ENCODE measurements at places on chromosomes 4 and X. TPM values are rescaled to one million over a fixed set of nuclear protein-coding genes. Genes with fewer than 3 reads are reported as not detected.
A peak's percentile ranks its signal among the peaks of the same experiment; 100 is the strongest.

DNA sequence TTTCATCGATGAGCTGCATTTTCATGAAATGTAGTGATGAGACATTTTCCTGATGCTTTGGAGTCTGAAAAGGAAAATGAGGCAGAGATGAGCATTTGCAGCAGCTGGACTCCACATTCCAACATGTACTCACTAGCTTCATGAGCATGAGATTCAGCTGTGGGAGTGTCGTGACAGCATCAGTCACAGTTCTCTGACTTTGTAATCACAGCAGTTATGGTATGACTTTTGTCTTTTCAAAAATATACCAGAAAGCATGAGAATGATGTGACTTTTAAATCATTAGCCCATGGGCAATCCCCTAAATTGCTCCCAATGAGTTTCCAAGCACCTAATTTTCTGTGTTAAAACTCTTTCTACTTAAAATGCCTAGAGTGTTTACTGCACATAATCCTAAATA is 18.3 kb upstream of the MSL3 start:
- no peak for DNase-seq

GRCh38 chrX:41391606-41392005 is 55.5 kb upstream of the NYX start:
- DNase-seq = no peak

GRCh38 chr4:142598132-142598531 is 248.0 kb downstream of the INPP4B start:
- no peak for DNase-seq

GRCh38 chr4:100657187-100657586 is 139.4 kb upstream of the EMCN start:
- DNase-seq = no peak

GRCh38 chr4:88697141-88697540 is 488 bp downstream of the NAP1L5 start:
- peak; percentile 5 for DNase-seq

GRCh38 chrX:19683817-19684216 is 168.5 kb upstream of the MAP3K15 start:
- peak; percentile 39 for DNase-seq

GRCh38 chrX:9204560-9204959 is 170.6 kb upstream of the FAM9B start:
- no peak for DNase-seq

EREG gene
- not detected for total RNA-seq

- DNase-seq = peak; percentile 8
These were observed 36.0 kb downstream of the PLAC1 start for GRCh38 chrX:134622056-134622812.

DNA sequence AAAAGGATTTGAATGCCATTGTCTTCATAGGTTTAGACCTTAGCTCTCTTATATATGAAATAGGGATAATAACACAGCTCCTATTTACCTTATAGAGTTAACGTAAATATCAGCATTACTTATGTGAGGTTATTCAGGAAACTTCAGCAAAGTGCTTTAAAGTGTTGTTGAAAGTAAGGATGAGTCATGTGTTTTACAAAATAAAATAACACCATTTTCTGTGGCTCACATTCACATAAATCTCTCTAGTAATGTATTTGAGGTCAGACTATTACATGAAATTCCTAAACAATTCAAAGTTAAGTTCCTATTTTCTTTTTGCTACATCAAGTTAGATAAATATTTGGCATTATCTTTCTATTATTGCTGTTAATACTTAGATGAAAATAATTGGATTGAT is 2.9 kb downstream of the GNRHR start:
- no peak for DNase-seq

- DNase-seq = no peak
These were observed 439.8 kb downstream of the NLGN4X start for GRCh38 chrX:5788910-5789309.

- no peak for DNase-seq
These were observed 55.0 kb downstream of the PCGF3 start for GRCh38 chr4:760616-761015.

UBL4A gene
- total RNA-seq = 54.7 TPM

DNA sequence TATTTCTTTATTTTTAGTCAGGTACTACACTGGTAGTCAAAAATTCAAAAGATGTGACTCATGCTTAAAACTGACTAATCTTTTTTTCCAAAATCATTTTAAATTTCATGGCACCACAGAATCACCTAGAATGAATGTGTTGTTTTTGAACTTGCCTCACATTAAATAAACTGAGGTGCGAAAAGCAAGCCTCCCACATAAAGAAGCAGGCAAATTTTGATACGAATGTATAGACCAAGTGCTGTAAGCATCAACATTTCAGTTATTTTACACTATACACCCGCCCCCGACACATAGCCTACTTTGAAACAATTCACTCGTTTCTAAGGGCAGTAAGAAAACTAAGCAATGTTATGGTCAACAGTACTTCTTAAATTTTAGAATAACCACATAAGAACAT is 94.3 kb downstream of the MRPL1 start:
- no peak for DNase-seq

- DNase-seq = no peak
These were observed 831.3 kb downstream of the NLGN4X start for GRCh38 chrX:5397409-5397808.

- DNase-seq = no peak
These were observed 28.7 kb downstream of the RLIM start for GRCh38 chrX:74585766-74586165.

GRCh38 chr4:2626231-2626630 is 89.8 kb downstream of the FAM193A start:
- DNase-seq = no peak

NEIL3 gene
- total RNA-seq = 14.7 TPM

SHOX gene
- total RNA-seq = not detected
